ENCODE measurements at places on chromosomes 5 and 9.

DNA sequence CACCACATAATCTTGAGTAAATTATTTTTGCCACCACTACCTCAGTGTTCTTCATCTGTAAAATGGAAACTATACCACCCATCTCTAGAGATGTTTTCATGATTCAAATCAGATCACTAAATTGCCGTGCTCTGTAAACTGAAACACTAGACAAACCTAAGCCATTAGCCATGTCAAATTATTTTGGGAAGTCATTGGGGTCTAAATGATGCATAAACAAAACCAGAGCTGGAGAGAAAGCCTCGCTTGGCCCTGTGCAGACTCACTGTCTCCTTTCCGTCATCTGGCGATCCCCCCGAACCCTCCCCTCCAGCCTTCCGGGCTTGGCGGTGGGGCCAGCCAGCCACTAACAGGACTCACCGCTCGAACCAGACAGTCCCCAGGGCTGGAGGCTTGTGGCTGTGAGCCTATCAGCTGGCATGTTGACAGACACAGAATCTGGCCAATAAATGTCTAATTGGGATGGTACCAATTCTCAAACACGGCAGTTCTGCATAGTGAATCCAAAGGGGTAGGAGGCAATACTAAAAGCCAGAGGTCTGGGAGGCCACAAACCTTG, 256.5 kb downstream of the SEC61B start:
- no peak for DNase-seq

DNA sequence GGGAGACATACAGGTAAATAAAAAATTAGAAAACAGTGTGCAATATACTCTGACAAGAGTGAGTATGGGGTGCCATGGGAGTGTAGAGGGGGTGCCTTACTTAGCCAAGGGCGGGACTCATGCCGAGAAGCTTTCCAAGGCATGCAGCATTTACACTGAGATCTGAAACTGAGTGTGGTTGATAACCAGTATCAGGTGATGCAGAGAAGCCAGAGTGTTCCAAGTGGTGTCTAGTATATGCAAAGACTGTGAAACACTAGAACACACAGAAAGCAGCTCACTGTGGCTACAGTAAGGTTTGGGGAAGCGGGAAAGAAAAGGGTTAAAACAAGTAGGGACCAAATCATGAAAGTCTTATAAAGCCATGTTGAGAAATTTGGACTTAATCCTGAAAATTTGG, 30.5 kb upstream of the ERBIN start:
- DNase-seq = no peak

- no peak for DNase-seq
Measured at GRCh38 chr9:462606-463005, 247.9 kb downstream of the DOCK8 start.

DNA sequence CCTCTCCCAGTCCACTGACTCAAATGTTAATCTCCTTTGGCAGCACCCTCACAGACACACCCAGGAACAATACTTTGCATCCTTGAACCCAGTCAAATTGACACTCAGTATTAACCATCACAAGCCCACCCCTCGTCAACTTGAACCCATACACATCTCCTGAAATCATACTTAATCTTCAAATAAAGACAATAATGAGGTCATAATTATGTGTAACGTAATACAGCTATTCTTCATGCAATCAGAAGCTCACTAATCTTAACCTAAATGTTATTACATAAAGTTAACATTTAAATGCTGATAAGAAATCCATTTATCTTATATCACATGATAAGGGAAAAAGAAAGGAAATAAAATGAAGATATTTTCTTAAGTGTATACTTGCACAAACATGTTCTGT, 65.2 kb downstream of the PPIC start:
- no peak for DNase-seq

DNA sequence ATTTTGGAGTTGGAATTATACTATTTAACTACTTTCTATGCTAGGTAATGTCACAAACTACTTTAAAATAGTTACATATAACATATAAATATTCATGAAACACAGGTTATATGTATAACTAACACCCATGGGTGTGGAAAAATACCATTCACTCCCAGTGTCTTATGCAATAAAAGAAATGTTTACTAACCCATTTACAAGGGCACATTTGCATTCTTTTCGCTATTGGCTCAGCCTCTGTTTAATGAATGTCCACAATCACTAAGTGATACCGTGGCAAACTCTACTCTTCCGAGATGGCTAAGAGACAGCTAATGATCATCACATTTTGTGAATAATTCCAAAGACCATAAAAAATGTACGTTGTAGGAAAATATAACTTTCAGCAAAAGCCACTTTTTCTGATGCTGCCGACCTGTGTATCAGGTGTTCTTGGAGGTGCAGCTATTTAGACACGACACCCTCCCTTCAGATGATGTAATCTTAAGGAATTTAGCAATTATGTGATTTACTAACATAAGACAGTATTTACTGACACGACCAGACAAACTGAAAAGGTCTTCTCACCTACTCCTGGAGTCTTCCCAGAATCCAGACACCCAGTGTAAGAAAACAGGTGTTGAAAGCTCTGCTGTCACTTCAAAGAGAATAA, 121.7 kb upstream of the FAM120A start:
- no peak for DNase-seq

DNA sequence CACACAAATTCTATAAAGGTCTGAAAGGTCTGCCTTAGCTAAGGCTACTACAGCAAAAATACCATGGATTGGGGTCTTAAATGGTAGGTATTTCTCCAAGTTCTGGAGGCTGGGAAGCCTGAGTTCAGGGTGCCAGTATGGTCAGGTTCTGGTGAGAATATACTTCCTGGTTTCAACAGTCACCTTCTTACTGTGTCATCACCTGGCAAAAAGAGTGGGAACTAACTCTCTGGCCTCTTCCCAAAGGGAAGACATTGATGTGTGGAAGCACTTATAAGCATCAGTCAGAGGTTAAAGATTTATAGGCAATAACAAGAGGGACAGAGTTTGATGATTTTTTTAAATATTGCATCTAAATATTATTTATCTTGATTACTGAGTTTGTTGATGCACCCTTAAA, 53.0 kb downstream of the ZNF622 start:
- no peak for DNase-seq
